ENCODE measurements at places on chromosomes 6 and 20.

GRCh38 chr6:7707787-7708186 is 18.1 kb upstream of the BMP6 start:
- DNase-seq, result no peak

GRCh38 chr6:79869600-79870084 is 77.7 kb downstream of the ELOVL4 start:
- peak; percentile 46 for DNase-seq

- no peak for DNase-seq
Measured at GRCh38 chr6:130778946-130779657, 48.1 kb upstream of the SMLR1 start.

DNA sequence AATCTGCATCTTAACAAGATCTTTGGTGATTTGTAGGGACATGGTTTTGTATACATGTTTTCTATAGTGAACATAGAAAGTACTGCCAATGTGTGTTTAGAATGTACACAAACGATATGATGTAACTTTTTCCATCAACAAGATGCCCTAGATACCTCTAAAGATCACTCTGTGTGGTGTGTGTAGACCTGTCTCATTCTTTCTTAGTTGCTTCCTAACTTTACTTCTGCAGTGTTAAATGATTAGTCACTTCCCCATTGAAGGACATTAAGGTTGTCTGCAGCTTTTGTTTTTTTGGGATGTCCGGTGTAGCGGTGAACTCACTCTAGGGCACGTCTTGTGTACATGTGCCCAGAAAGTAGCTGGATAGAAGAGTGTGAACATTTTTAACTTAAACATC is 35.9 kb downstream of the CDYL start:
- DNase-seq, result no peak

GRCh38 chr6:70163795-70164194 is 139.1 kb downstream of the COL9A1 start:
- DNase-seq, result no peak

- DNase-seq, result no peak
Measured at GRCh38 chr6:30793521-30794194, 49.3 kb upstream of the IER3 start.

- DNase-seq, result no peak
Measured at GRCh38 chr6:42745083-42745639, 742 bp downstream of the TBCC start.

- no peak for DNase-seq
Measured at GRCh38 chr6:56555438-56555872, 87.2 kb downstream of the DST start.

DNA sequence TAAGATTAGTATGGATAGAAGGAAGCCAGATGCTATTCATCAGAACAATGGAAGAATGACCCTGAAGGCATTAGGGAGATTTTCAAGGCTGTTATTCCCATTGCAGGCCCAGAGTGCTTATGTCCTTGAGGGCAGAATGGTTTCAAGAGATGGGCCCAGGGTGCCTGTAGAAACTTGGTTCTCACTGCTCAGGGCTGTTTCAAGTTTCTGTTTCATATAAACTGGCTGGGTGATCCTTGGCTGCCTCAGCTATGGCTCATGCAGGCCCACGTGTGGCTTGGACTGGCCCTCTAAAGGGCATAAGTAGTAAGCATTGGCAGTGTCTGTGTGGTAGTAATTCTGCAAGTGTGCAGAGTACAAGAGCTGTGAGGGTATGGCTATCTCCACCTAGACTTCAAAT is 540.9 kb upstream of the MAN1A1 start:
- no peak for DNase-seq

- no peak for DNase-seq
Measured at GRCh38 chr6:156647140-156647784, 129.9 kb upstream of the ARID1B start.

All from nucleus accumbens (tissue), 56 donors.